Subcutaneous preadipocyte (primary cell): ENCODE measurements at places on chromosomes 16 and 17. TPM values are rescaled to one million over a fixed set of nuclear protein-coding genes. Genes with fewer than 3 reads are reported as not detected.

RPH3AL gene
- total RNA-seq, result 1.1 and 4.7 TPM in 2 replicates

TLCD2 gene
- total RNA-seq, result 0.98 and 1.5 TPM in 2 replicates

IL34 gene
- 0.59 and 0.73 TPM in 2 replicates for total RNA-seq

RAB34 gene
- 142 and 146 TPM in 2 replicates for total RNA-seq

TVP23A gene
- not detected in 2 replicates for total RNA-seq

KRT24 gene
- not detected in 2 replicates for total RNA-seq

PRSS36 gene
- 0.20 and 0.37 TPM in 2 replicates for total RNA-seq

DNAH17 gene
- total RNA-seq, result under 0.01 TPM in 1 of 2 replicates, not detected in the other

NOMO2 gene
- total RNA-seq, result 81.2 and 89.7 TPM in 2 replicates

SEZ6L2 gene
- total RNA-seq, result 0.73 and 0.98 TPM in 2 replicates

PYDC1 gene
- total RNA-seq, result not detected in 2 replicates

DGKE gene
- 4.0 and 6.5 TPM in 2 replicates for total RNA-seq

NFATC3 gene
- 17.3 and 27.2 TPM in 2 replicates for total RNA-seq

C16orf86 gene
- total RNA-seq, result 3.3 and 3.9 TPM in 2 replicates

SULT1A4 gene
- 2.0 and 4.0 TPM in 2 replicates for total RNA-seq

KCNAB3 gene
- under 0.01 and 0.98 TPM in 2 replicates for total RNA-seq

RAB40C gene
- 11.4 and 13.3 TPM in 2 replicates for total RNA-seq

USP31 gene
- 8.1 and 12.5 TPM in 2 replicates for total RNA-seq

JPH3 gene
- total RNA-seq, result not detected in 2 replicates

CD2BP2 gene
- 21.7 and 22.3 TPM in 2 replicates for total RNA-seq

TM4SF5 gene
- total RNA-seq, result not detected in 2 replicates

NKD1 gene
- total RNA-seq, result under 0.01 TPM in 2 replicates

NPIPA2 gene
- total RNA-seq, result 0.73 TPM in 1 of 2 replicates, not detected in the other

HOXB5 gene
- total RNA-seq, result 0.39 and 0.73 TPM in 2 replicates

ZNF785 gene
- total RNA-seq, result 9.4 and 11.4 TPM in 2 replicates

OR1G1 gene
- not detected in 2 replicates for total RNA-seq

SARM1 gene
- total RNA-seq, result 8.0 and 8.5 TPM in 2 replicates

KRTAP4-6 gene
- total RNA-seq, result not detected in 2 replicates

IRF8 gene
- total RNA-seq, result not detected in 2 replicates

PITPNC1 gene
- total RNA-seq, result 9.9 and 24.2 TPM in 2 replicates

CNTD1 gene
- not detected in 2 replicates for total RNA-seq

HID1 gene
- not detected in 2 replicates for total RNA-seq

HBA2 gene
- total RNA-seq, result 0.73 TPM in 1 of 2 replicates, not detected in the other

HS3ST2 gene
- under 0.01 TPM in 2 replicates for total RNA-seq

PRDM7 gene
- not detected in 2 replicates for total RNA-seq

B4GALNT2 gene
- total RNA-seq, result 0.20 TPM in 1 of 2 replicates, not detected in the other
